ENCODE measurements at places on chromosomes 12 and 14.

GRCh38 chr12:123960856-123961255 lies 11.8 kb downstream of the CCDC92 start:
- no peak for DNase-seq

DNA sequence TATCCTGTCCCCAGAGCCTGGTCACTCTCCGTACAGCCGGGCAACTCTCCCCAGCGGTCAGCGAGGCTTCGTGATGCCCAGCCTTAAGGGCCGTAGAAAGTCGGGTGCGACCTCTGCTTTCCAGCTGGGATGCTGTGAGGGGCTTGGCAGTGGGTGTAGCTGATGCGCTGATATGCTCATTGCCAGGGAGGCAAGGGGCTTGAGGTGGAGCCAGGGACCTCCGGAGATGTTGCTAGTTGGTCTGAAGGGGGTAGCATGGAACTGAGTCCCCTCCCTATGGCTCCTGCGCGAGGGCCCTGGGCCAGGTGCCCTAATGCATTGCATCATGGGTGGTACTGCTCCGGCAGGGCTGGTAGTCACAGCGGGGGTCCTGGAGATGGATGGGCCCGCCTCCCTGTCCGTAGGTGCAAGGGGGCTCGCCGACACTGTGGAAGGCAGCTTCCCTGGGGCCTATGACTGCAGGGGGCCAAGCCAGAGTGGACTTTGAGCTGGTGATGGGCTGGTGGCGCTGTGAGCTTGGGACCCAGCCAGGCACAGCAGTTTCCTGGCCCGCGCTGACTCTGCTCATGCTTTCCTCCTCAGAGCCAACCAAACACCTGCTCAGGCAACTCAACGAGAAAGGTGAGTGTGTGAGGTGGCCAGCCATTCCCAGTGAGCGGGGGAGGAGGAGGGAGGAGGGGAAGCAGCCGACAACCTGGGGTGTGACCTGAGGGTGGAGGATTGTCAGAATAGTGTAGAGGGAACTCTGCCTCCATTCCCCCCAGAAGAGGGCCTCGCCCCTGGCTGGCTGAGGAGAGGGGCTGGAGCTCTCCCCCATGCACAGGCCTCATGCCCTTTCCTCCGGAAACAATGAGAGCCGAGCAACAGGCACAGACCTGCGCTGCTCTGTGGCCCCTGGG lies 32.3 kb downstream of the PLEKHG3 start:
- DNase-seq, result no peak

DNA sequence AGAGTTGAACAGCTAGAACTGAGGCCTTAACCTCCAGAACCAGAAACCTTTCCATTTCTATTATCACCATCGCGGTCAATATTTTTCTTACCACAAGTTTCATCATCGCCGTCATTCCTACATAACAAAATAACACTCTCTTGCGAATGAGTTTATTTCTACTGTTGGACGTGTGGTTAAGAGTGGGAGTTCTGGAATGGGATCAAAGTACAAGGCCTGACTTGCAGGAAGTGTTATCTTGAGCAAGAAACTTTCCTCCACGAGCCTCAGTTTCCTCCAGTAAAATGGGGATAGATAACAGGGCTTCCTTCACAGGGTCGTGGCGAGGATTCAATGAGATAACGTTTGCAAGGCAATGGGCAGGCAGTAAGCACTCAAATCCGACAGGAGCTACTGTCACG lies 652 bp downstream of the SART3 start:
- DNase-seq, result no peak

DNA sequence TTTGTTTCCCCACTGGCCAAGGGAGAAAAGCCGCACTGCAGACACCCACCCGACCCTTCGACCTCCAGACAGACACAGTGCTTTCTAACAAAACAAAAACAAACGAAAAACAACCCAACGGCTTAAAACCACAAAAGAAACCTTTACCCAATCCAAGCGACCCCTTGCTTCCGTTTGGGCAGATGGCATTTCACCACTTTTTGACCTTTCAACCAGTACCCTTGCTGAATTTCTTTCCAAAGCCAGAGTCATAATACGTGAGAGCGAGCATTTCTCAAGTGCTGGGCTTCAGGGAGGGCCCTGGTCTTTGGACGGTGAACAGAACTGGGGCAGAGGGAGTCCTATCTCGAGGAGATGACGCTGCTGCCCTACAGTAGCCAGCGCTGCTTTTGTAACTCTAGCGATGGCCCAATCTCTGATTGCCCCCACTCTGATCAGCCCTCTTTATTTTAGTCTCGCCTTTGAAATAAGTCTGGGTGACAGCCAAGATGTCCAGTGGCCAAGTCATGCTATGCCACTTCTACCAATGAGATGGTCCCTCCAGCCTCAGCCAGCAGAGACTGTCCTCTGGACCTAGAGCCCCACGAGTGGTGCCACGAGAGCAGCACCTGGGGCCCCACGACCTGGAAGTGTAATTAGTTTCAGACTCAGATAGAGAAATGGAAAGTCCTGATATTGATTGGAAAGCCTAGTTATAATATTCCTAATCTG lies 21.9 kb upstream of the ADIPOR2 start:
- peak; percentile 25 for DNase-seq

- no peak for DNase-seq
Observed at GRCh38 chr14:64992328-64992885, 5.7 kb downstream of the FNTB start.

GRCh38 chr12:26319511-26319910 lies 124.1 kb downstream of the SSPN start:
- DNase-seq, result no peak

DNA sequence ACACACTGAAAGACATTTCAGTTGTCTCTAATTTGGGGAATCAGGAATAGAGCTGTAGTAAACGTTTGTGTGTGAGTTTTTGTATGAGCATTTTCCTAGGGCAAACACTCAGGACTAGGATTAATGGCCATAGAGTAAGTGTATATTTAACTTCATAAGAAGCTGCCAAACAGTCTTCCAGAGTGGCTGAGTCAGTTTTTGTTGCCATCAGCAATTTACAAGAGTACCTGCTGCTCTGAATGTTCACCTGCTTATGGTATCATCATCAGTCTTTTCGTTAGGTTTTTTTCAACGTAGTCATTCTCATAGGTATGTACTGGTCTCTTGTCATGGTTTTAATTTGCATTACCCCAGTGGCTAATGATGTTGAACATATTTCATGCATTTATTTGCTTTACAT lies 30.6 kb upstream of the TRHDE start:
- DNase-seq, result no peak

DNA sequence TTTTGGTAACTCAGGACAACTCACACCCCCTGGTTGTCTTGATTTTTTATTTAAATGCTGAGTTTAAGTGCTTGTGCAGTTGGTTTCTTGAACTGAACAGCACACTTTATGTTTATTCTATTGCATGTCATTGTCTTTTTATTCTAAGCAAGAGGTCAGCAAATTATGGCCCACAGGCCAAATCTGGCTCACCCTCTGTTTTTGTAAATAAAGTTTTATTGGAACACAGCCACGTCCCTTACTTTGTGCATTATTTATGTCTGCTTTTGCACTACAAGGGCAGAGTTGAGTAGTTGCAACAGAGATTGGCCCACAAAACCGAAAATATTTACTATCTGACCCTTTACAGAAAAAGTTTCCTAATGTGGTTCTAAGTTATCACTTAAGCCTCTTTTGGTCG lies 52.3 kb downstream of the SUDS3 start:
- no peak for DNase-seq

GRCh38 chr12:18751866-18752265 lies 13.9 kb downstream of the CAPZA3 start:
- no peak for DNase-seq

- DNase-seq, result no peak
Observed at GRCh38 chr14:101601606-101602465, 40.5 kb downstream of the DIO3 start.

- no peak for DNase-seq
Observed at GRCh38 chr12:22101749-22102243, 55.8 kb downstream of the CMAS start.

GRCh38 chr14:32938719-32939253 lies at the start of gene NPAS3:
NPAS3 (plus strand) TSS chr14:32938879.
- peak; percentile 63 for DNase-seq

DNA sequence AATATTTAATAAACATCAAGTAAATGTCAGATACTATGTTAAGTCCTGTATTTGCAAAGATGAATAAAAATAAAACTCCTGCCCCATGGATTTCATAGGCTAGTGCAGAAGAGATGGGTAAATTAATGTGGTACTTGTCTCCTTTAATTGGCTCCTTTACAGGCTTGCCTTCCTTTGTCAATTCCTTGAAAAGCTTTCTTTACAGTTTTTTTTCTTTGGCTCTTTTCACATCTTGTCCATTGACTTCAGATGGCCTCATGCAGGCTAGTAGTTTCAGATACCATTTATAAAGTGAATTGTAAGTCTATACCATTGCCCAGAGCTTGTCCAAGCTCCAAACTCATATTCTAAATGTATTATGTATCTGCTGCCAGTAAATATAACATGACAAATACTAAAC lies 128.7 kb upstream of the GARIN2 start:
- DNase-seq, result no peak

DNA sequence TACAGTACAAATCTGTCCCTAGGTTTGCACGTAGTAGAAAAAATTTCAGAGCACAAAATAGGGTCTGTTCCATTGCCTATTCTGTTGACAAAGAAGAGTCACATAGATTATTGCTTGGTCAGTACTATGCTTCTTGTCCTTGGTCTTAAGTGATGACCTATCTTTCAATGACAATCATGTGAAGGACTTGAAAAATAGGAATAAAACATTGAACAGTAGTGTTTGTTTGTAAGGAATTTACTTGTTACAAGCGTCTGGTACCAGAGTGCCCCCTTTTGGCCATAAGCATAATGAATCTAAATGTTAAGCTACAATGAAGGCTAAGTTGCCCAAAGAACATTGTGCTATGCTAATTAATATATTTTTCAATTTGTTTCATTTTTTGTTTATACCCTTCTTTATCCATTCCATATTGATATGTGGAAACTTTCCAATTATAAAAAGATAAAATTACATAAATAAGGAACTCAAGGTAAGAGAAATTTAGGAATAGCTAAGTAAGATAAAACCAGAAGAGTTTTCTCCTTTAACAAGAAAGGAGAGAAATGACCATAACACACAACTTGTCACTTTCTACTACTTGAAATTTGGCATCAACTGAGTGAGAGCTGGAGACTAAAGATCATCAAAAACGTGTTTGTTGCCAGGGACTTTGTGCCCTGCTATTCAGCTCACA lies 204.7 kb downstream of the EPS8 start:
- DNase-seq, result no peak

DNA sequence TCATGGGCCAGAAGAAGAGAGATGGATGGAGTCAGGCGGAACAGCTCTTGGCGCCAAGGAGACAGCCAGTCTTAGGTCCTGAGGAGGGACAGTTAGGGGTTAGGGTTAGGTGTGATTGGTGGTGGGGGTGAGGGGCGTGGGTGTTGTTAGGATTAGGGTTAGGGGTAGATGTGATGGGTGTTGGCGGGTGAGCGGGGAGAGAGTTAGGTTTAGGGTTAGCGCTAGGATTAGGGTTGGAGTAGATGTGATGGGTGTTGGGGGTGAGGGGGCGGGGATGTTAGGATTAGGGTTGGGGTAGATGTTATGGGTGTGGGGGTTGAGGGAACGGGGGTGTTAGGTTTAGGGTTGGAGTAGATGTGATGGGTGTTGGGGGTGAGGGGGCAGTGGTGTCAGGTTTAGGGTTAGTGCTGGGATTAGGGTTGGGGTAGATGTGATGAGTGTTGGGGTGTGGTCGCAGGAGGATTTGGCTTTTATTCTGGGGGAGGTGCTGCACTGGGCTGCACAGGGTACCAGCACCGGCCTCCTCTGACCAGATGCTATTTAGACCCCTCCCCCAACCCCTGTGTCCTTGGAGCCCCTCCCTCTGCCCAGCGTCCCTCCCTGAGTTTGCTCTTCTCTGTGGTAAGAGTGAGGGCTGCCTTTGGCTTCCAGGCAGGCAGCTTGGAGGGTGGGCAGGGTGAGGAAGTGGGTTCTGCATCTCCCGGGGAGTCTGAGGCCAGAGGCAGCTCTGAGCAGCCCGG lies 35.6 kb upstream of the FBRSL1 start:
- no peak for DNase-seq

- DNase-seq, result no peak
Observed at GRCh38 chr14:79294499-79294898, 916.8 kb downstream of the DIO2 start.

Measured in nephron progenitor cell (in vitro differentiated cells).